ENCODE measurements at places on chromosomes 11 and 22.

DNA sequence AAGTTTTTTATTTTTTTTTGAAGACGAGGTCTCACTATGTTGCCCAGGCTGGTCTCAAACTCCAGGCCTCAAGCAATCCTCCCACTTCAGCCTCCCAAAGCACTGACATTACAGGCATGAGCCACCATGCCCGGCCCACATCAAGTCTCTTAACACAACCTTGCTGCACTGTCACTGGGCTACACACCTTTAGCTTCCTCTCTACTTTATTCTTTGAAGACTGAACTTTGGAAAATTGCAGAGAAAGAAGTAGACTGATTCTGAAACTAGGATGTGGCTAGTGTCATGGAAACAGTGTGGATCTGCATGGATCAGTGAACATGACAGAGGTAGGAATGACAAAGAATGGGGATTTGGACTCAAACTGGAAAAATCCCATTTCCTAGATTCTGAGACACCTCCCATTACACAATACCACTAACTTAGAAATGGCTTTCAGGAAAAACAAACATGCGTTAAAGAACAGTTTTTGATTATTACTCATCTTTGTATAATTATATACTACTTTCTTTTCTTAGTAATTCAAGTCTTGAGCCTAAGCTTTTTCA lies 99.6 kb upstream of the SPON1 start:
- DNase-seq = no peak

DNA sequence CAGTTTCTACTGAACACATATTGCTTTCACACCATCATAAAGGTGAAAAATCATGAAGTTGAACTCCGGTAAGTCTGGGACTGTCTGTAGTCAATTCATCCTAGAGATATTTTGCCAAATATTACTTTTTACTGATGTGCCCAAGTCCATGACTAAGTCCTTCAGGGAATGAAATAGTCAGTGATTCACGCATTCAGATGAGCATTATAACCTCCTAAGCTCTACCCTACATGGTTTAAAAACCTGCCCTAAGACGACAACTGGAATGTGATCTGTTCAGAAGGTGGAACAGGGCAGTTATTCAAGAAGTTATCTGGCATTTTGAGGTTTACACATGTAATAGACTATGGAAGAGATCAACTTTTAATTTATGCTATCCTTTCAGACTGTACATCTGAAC lies 125.6 kb downstream of the TRPC6 start:
- DNase-seq = no peak

DNA sequence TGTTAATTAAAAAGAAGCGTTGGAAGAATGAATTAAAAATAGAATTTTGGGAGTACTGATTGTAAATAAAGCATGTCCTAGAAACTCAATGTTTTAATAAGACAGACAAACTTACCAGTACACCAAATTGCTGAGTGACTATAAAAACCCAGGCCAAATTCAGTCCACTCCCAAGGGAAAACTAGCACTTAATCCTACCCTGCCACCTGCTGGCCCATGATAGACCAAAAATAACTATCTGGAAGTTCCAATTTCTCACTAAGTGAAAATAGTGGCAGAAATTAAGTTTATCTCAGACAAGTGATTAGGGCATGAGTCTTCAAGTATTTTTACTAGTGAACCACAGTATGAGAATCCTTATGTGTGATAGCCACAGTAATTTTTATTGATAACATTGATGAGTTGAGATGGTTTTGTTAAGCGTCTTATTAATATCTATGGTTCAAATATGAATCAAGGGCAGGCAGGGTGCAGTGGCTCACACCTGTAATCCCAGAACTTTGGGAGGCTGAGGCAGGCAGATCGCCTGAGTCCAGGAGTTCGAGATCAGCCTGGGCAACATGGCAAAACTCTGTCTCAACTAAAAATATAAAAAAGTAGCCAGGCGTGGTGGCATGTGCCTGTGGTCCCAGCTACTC lies 9.8 kb upstream of the DDX10 start:
- peak; percentile 56 for DNase-seq

- no peak for DNase-seq
Observed at GRCh38 chr11:91630916-91631673, 593.5 kb upstream of the FAT3 start.

- no peak for DNase-seq
Observed at GRCh38 chr22:22704156-22704946, 59.9 kb downstream of the GGTLC2 start.

DNA sequence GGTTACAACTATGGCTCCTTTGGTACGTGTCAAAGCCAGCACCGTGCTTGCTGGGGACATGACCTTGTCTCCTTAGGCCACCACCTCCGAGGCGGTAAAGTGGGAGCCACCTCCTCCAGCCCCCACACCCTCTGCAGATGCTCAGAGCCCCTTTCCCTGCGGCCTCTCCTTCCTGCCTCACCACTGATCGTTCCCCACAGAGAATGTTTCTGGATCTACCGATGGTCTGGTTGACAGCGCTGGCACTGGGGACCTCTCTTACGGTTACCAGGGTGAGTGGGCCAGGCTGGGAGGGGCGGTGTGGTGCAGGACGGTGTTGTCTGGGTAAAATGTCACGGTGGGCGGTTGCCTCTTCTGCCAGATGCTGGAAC lies 8.9 kb downstream of the SIDT2 start:
- DNase-seq = no peak

DNA sequence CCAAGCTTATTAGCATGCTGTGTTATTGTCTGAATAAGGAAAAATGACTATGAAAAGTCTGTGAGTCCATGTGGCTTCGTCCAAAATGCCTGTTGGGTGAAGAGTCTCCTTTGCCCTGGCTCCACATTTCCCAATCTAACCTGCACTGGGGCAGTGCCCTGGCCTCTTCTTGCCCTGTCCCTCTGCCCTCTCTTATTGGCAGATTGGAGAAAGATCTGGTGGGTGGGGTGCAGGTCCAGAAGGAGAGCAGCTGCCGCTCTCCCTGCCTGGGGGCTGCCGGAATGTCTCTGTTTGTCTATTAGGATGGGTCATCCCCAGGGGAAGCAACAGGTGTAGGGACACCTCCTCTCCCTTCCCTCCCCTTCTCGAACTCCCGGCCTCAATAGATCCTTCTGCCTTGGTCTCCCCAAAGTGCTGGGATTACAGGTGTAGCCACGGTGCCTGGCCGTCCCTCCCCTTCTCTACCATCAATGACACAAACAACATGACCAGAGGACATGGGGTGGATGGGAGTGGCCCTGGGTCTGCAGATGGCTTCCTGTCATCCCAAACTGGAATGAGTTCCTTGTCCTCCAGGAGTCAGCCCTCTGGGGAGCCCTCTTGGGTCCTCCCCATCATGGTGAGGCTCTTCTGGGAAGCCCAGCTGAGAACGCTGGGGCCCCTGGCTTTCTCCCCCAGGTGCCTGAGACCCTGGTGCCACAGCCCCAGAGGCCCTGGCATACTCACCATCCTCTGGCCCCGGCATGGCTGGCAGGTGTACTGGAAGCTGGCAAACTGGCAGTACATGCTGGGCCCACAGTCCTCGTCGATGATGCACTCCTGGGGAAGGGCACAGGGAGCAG lies 40.5 kb downstream of the DKK3 start:
- no peak for DNase-seq

- no peak for DNase-seq
Observed at GRCh38 chr22:39913886-39914285, 13.0 kb downstream of the GRAP2 start.

DNA sequence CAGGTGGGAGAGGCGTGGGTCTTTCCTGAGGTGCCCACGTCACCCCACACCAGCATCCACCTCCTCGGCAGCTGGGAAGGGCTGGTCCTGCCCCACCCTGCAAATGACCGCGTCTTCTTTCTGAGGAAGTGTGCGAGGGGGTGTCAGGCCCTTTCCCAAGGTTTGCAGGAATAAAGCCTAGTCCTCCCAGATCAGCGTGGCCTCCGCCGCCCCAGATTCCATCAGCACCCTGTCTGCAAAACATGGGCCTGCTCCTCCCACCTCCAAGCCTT lies 14.4 kb upstream of the SLC39A13 start:
- DNase-seq = peak; percentile 11

DNA sequence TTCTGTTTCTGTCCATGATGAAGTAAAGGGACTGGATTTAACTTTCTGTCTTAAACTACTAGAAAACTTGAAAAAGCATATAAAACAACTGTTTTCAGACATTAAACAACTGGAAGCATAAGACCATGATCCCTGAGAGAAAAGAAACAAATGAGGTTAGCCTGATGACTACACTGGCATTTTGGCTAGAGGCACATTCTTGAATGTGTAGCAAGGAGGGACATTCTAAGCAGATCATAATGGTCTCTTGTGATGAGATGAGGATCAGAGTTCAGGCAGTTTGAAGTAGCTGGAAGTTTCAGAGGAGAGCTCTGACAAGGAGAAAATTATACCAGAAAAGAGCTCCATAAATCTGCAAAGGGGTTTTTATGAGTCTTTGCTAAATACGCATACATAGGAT lies 75.4 kb downstream of the AASDHPPT start:
- no peak for DNase-seq

GRCh38 chr11:130199792-130200191 lies 40.2 kb downstream of the ST14 start:
- DNase-seq = no peak

- DNase-seq = peak; percentile 42
Observed at GRCh38 chr11:44785856-44786607, 59.3 kb downstream of the TSPAN18 start.

GRCh38 chr22:32542677-32543357 lies 68.2 kb downstream of the FBXO7 start:
- DNase-seq = no peak

GRCh38 chr22:22168190-22168940 lies 76.2 kb upstream of the VPREB1 start:
- DNase-seq = peak; percentile 55

- DNase-seq = no peak
Observed at GRCh38 chr11:26929806-26930517, 64.0 kb upstream of the FIBIN start.

- no peak for DNase-seq
Observed at GRCh38 chr11:67118181-67118766, 789 bp upstream of the KDM2A start.

GRCh38 chr11:22076271-22076930 lies 116.5 kb upstream of the ANO5 start:
- no peak for DNase-seq

DNA sequence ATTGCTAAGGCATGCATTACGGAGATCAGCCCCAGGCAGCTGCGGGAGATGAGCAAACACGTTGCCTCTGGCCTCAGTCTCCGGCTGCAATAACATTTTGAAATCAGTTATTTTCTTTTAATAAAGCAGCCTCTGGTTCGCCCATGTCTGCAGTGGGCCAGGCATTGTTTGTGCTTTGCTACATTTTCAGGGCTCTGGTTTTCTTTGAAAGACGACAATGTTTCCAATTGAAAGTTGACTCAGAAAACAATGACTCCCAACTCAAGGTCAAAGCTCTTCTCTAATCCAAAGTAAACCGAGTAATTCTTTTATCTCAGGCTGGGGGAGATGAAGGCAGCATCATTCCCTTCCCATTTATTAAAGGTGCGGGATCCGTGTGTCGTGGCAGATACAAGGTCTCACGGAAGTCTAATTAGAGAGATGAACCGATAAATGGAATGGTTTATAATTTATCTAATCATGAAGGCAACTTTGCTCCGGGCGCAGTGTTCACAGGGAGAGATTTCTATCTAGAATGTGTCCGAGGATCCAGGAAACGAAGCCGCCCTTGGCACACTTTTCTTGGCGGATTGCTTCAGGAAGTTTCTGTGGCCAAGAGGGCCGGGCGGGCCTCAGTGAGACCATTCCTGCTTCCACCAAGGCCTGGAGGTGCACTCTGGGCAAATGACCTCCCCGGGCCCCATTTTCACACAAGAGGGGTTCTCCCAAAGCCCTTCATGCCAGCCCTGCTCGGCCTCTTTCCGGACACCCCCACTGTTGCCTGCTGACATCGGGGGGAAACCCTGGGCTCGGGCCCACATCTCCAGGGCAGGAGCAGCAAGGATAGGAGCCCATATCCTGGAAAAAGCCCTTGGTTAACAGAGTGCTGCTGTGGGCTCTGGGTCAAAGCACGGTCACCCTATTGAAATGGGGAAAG lies 811.4 kb downstream of the BRD1 start:
- peak; percentile 1 for DNase-seq

DNA sequence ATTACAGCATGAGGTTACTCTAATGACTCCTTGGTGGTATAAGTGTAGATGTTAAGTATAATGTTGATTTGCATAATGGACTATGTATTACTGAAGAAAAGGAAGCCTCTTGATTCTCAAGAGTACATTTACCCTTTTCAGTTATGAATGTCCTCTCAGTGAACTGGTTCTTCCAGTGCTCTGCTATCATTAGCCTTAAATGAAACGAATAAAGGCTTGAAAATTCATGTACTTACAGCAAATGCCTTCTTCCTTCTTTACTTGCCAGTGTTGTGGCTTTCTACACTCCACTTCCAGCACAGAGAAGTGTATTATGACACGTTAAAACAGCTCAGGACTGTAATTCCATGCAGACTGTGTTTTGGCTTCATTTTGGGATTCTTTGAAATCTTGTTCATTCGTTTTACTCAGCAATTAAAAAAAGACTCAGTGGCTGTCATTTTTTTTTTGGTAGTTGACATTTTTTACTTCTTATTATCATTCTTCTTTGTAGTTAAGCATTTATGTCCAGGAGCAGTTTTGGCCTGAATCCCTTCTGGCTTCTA lies 96.9 kb downstream of the MTMR3 start:
- no peak for DNase-seq

DNA sequence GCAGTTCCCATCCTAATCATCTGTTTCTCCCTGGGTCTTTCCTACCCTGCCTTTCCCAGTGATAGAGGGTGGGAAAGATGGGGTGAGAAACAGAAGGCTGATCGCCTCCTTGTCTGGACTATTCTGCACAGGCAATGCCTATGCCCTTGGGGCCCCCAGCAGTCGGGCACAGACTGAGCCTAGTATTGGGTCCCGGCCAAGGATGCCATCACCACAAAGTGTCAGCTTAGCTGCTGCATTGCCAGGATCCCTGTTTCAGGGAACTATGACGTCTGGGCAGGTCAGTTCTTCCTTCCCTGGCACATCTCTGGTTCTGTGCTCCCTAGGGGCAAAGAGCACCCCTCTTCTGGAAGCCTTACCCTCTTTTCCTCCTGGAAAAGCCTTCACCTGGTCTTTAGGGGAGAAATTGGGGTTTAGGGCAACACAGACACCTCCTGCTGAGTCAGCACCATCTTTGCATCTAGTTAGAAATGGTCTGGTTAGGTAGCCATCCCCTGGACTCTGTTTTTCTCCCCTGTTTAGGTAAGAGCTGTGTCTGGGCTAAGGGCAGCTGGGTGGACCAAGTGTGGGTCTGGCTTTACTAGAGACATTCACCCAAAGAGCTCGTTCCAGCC lies 2.1 kb downstream of the ADAMTS8 start:
- no peak for DNase-seq

DNA sequence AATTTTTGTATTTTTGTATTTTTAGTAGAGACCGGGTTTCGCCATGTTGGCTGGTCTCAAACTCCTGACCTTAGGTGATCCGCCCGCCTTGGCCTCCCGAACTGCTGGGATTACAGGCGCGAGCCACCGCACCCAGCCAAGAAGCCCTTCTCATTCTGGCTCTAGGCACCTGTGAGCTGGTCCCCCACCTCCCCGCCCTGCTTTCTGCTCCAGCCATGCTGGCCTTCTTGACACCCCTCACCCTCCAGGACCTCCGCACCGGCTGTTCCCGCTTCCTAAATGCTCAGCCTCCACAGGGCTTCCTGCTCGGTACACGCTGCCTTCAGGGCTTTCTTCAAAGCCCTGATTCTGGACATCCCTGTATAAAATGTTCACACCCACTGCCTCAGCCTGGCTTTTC lies 5.5 kb upstream of the FXYD2 start:
- DNase-seq = no peak

GRCh38 chr22:22085702-22086500 lies 103.3 kb upstream of the TOP3B start:
- DNase-seq = no peak
